ENCODE measurements at places on chromosomes 2 and 18. TPM values are rescaled to one million over a fixed set of nuclear protein-coding genes. Genes with fewer than 3 reads are reported as not detected.

The EN1 gene
- not detected for total RNA-seq

The LOXHD1 gene
- total RNA-seq, result 0.05 TPM

The AMER3 gene
- not detected for total RNA-seq

The PPP1R1C gene
- not detected for total RNA-seq

The GCG gene
- not detected for total RNA-seq

The CYS1 gene
- total RNA-seq, result 1.6 TPM

The GPR148 gene
- not detected for total RNA-seq

The RPS27A gene
- total RNA-seq, result 852 TPM

The BUB1 gene
- total RNA-seq, result 88.5 TPM

The ATP9B gene
- 31.7 TPM for total RNA-seq

The ATIC gene
- 165 TPM for total RNA-seq

The CRYGC gene
- total RNA-seq, result not detected

The PSD4 gene
- total RNA-seq, result 338 TPM

The ITSN2 gene
- 90.8 TPM for total RNA-seq

The PRSS56 gene
- not detected for total RNA-seq

The TTC39C gene
- 64.6 TPM for total RNA-seq

The RBM44 gene
- total RNA-seq, result 0.63 TPM

The CCNYL1 gene
- total RNA-seq, result 8.0 TPM

The CABYR gene
- total RNA-seq, result 1.2 TPM

The ATOH8 gene
- 2.1 TPM for total RNA-seq

The WNT6 gene
- total RNA-seq, result not detected

The CCT7 gene
- total RNA-seq, result 330 TPM

The ADRA2B gene
- 0.07 TPM for total RNA-seq

The ARL4C gene
- 375 TPM for total RNA-seq

The LYPD6B gene
- total RNA-seq, result not detected

The GRHL1 gene
- total RNA-seq, result 1.8 TPM

The FSHR gene
- total RNA-seq, result not detected

The COBLL1 gene
- not detected for total RNA-seq

The CCL20 gene
- total RNA-seq, result not detected

The PFN4 gene
- 0.29 TPM for total RNA-seq

The SRD5A2 gene
- total RNA-seq, result not detected

The APLF gene
- 3.3 TPM for total RNA-seq

The CRYGD gene
- total RNA-seq, result not detected

The RIOK3 gene
- 57.3 TPM for total RNA-seq

The CNRIP1 gene
- not detected for total RNA-seq

The TCF23 gene
- 0.05 TPM for total RNA-seq

The RTN4 gene
- 81.2 TPM for total RNA-seq

The GKN2 gene
- total RNA-seq, result not detected

The PDE11A gene
- not detected for total RNA-seq

The DSG4 gene
- total RNA-seq, result not detected

The TTC31 gene
- total RNA-seq, result 47.9 TPM

The FOXI3 gene
- not detected for total RNA-seq

The SNTG2 gene
- not detected for total RNA-seq

The ALLC gene
- not detected for total RNA-seq

The LINC00305 gene
- not detected for total RNA-seq

The PJVK gene
- 1.0 TPM for total RNA-seq

The DLGAP1 gene
- 0.44 TPM for total RNA-seq

The PLEK gene
- 3.9 TPM for total RNA-seq

The C2orf69 gene
- 16.4 TPM for total RNA-seq

The REG3A gene
- total RNA-seq, result not detected

The CDKL4 gene
- total RNA-seq, result 0.54 TPM

The ACTG2 gene
- not detected for total RNA-seq

The NOSTRIN gene
- not detected for total RNA-seq

The EML6 gene
- 0.54 TPM for total RNA-seq

The RNF152 gene
- total RNA-seq, result 0.05 TPM
